ENCODE measurements at places on chromosomes 4 and X. TPM values are rescaled to one million over a fixed set of nuclear protein-coding genes. Genes with fewer than 3 reads are reported as not detected.

GRCh38 chr4:10171055-10171454 lies 54.5 kb upstream of the WDR1 start:
- no peak for DNase-seq

DNA sequence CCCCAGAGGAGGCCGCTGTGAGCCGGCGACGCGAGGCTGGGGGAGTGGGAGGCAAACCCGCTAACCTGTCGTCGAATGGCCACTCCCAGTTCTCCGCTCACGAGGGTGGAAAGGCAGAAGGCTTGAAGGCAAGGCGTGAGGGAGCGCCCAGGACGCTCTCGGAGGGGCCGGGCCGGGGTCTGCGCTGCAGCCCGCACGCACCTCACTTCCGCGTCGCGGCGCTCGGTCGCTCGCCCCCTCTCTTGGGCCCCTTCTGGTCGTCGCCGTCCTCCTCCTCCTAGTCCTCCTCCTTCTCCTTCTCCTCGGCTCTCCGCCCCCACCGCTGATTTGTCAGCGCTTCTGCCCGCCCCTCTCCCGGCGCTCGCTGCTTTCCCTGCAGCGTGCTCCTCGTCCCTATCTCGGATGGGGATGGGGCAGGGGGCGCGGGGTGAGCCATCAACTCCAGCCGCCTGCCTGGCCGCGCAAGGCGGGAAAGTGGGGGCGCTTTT lies at the start of gene SNCA:
Gene SNCA, minus strand, starts transcription at position 265 of the 488 bp plus-strand sequence. CDS start 1,494 bp downstream, outside the sequence.
- peak; percentile 87 for DNase-seq

- DNase-seq: peak; percentile 0
Observed at GRCh38 chr4:10079912-10080588, 36.5 kb downstream of the WDR1 start.

DNA sequence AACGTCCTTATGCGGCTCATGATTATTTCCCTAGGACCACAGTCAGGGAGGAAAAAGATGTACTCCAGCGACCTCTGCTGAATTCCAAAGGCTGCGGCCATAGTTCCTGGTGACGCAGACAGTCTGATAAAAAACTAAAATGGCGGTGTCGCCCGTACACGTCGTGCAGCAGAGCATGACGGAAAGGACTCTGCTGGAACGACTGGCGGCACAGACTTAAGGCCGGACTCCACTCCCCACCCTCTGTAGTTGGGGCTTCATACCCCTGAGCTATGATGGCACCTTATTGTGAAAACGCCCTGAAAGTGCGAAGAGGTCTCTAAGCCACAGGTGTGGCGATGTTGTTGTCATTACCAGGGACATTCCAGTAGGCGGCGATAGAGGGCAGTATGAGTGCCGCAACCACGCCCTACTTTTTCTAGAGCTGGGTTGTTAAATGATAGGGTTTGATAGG lies 90.0 kb upstream of the EDA2R start:
- DNase-seq: peak; percentile 49

The MSX1 gene
- 0.62 TPM for total RNA-seq

The RRH gene
- not detected for total RNA-seq

DNA sequence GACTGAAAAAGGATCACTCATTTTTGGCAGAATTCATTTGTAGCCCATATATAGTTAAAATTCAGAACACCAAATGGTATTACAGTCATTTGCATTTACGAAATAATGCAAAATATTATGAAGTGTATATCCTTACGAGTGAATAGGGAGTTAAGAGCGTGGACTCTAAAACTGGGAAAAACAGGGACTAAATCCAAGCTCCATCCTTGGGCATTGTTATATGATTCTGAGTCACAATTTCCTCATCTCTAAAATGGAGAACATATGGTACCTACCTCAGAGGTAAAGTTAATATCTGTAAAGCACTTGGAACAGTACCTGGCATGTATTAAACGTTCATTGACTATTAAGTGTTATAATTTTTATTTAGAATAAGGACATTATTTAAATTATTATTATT lies 106.3 kb downstream of the ZAR1 start:
- DNase-seq: no peak

The NMU gene
- total RNA-seq: 43.5 TPM

- DNase-seq: no peak
Observed at GRCh38 chrX:101749436-101749835, 89.8 kb upstream of the ARMCX2 start.

The RPA4 gene
- total RNA-seq: not detected

DNA sequence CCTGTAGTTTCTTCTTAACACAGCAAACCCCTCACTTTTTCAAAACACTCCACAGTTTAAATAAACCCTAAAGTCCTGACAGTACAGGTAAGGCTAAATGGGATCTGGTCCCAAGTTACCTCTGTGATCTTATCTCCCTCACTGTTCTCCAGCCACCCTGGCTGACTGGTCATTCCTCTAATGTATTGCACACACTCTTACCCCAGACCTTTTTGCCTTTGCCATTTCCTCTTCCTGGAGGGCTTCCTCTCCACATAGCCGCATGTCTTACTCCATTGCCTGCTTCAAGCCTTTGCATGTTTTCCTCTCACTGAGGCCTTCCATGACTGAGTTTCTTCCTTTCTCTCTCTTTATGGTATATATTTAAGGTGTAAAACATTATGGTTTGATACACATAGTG lies 19.5 kb upstream of the ANXA3 start:
- DNase-seq: no peak

DNA sequence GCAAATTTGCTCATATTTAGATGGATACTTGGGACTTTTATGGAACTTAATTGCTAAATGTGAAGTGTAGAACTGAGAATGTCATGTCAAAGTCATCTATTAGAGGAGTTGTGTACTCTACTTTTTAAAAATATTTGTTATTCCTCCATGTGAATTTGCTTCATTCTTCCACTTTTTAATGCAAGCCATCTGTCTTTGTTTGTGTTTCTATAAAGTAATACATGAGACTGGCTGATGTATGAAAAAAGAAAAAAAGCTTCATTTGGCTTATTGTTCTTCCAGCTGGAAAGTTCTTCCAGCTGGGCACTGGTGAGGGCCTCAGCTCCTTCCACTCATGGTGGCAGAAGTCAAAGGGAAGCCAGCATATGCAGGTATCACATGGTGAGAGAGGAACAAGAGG lies 114.6 kb upstream of the GRID2 start:
- no peak for DNase-seq

DNA sequence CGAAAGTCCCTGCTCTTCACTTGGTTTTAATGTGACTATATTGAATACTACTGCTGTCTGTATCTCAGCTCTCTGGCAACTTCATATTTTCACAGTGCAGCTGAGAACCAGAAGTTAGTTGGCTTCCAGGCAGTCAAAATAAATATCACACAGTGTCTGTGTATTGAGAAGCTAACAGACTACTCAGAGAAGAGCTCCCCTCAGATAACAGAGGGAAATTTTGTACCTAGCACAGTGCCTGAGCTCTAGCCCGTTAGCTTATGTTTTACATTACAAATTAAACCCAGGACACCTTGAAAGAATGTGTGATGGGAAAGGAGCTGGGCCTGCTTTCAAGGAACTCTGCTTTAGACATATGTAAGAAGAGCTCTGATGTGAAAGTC lies 22.7 kb downstream of the JADE1 start:
- DNase-seq: no peak

- no peak for DNase-seq
Observed at GRCh38 chrX:36573720-36574119, 434.4 kb upstream of the FAM47C start.
